ENCODE measurements at places on chromosomes 7 and 10. TPM values are rescaled to one million over a fixed set of nuclear protein-coding genes. Genes with fewer than 3 reads are reported as not detected.

DNA sequence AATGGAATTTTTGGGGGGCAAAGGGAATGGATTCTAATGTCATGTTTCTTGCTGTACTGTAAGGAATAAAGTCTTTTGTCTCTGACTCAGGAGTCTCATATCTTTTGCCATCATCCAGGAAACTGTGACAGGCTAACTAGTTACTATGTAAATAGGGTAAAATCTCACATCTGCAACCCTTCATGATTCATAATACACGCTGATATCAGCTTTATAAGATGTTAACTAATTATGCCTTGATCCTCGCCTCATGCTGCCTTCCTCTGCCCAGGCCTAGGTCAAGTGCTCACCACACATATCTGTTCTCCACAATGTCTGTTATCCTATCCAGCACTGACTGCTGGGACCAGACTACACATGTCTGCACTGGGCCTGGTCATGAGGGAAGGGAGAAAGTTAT, 81.3 kb upstream of the CXCL12 start:
- no peaks in the 10 kb centered on the region for H3K4me1 ChIP-seq
- DNase-seq = no peak
- H3K36me3 ChIP-seq = no peaks in the 10 kb centered on the region

GRCh38 chr10:48658243-48658974, 26.3 kb upstream of the WDFY4 start:
- no peak overlapping the region for H3K4me3 ChIP-seq
- DNase-seq = peak; percentile 52
- H3K4me1 ChIP-seq = peaks cover 12% of the 10 kb centered on the region
- H3K27me3 ChIP-seq = no peaks in the 10 kb centered on the region
- no peaks in the 10 kb centered on the region for H3K36me3 ChIP-seq

DNA sequence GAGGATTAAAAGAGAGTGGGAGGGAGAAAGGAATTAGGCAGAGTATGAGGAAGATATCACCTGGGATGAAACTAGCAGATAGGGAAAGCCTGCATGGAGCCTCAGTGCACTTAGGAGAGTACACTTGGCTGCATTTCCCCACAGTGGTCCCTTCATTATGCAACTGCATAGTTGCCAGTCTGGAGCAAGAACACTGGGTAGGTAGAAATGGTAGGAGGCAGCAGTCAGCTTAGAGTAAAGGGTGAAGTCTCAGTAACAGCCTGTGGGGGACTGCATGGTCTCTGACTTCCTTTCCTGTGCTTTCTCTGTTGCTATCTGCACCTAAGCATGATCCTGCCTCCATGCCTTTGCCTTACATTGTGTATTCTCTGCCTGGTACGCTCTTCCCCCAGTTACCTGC, 14.0 kb upstream of the PCGF5 start:
- DNase-seq = no peak
- H3K27ac ChIP-seq = no peak overlapping the region
- H3K4me3 ChIP-seq = no peak overlapping the region
- no peaks in the 10 kb centered on the region for H3K27me3 ChIP-seq
- no peaks in the 10 kb centered on the region for H3K36me3 ChIP-seq
- peaks cover 70% of the 10 kb centered on the region for H3K4me1 ChIP-seq

DNA sequence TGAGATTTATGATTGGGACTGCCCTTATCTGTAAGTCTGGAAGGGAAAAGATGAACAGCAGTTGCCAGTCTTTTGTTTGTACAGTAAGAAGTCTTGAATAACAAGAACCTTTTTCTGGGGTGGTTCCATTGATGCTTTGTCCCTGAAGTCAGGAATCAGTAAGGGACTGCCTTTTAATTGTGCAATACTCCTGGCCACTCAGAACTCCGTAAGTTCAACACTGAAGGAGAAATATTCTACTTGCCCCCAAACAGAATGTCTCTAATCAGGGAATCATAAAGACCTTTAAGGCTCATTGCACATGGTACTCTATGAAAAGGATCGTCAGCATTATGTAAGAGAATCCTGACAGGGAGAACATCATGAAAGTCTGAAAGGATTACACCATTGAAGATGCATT, 361.4 kb downstream of the EXOC4 start:
- H3K36me3 ChIP-seq = no peaks in the 10 kb centered on the region
- no peak overlapping the region for H3K4me3 ChIP-seq
- no peak overlapping the region for H3K27ac ChIP-seq
- H3K27me3 ChIP-seq = no peaks in the 10 kb centered on the region
- DNase-seq = no peak

- H3K4me3 ChIP-seq = no peak overlapping the region
- H3K27me3 ChIP-seq = no peaks in the 10 kb centered on the region
- no peaks in the 10 kb centered on the region for H3K4me1 ChIP-seq
- no peak overlapping the region for H3K27ac ChIP-seq
- DNase-seq = no peak
- H3K36me3 ChIP-seq = no peaks in the 10 kb centered on the region
Observed at GRCh38 chr10:61882621-61883370, 18.7 kb upstream of the ARID5B start.

Gene ADIRF
- polyA plus RNA-seq = 0.34 TPM

DNA sequence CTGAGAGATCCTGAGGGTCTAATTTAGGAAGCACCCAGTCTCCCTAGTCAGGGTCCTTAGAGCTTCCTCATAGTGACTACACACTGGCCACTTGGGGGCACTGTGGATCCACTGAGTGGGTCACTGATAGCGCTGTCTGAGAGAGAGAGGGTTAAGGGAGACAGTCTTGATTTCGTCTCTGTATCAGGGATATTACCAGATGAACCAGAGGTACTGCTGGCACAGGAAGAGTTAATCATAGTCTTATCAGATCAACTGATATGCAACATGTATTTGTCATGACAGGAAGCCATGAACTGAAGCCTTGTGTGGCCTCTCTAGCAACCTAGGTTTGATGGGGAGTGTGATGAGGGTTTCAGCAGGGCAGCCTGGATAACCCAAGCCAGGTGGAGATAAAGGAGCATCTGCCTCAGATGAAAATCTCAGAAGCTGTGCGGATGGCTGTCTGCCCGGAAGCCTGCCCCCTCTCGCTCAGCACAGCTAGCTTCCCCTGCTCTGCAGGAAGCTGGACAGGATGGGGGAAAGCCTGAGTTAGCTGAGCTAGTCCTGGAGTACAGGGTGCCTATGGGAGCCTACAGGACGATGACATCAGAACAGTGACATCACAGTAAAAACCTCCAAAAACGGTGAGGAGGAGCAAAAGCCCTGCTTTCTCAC, 214.0 kb upstream of the PRSS1 start:
- peak; percentile 60 for DNase-seq
- peaks cover 28% of the 10 kb centered on the region for H3K4me1 ChIP-seq
- no peak overlapping the region for H3K4me3 ChIP-seq
- no peaks in the 10 kb centered on the region for H3K36me3 ChIP-seq
